ENCODE measurements at places on chromosomes 3 and 15. TPM values are rescaled to one million over a fixed set of nuclear protein-coding genes. Genes with fewer than 3 reads are reported as not detected.
A peak's percentile ranks its signal among the peaks of the same experiment; 100 is the strongest.

DNA sequence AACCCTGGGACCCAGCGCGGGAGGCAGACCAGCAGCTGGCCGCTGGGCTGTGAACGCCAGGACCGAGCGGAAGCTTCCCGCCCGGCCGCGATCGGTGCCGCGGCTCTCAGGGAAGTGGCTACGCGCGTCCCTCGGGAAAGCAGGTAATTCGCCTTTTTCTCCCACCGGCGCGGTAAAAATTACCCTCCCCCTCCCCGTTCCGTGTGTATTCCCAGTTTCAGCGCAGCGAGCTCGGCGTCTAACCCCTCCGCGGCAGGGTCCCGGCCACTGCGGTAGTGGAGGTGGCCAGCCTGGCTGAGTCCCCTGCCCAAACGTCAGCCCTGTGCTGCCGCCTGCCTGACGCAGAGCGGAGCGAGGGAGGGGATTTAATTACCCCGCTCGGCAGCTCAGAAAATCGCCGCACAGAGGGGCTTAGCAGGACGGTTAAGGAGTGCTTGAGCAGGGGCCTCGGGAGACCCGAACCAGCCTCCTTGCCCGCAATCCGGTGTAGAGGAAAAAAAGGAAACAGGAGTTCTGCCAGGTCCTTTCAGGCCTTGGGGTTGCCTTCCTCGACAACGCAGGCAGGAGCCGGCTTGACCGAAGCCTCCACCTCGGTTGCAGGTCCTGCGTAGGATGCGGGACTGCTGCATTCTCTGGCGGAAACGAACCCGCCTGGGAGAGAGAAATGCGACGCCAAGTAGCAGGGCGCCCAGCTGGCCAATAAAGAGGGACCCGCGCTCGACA is 2.9 kb downstream of the GATA2 start:
- no peak for DNase-seq

- peak; percentile 4 for DNase-seq
Measured at GRCh38 chr3:20878691-20879090, 692.7 kb upstream of the SGO1 start.

- DNase-seq, result no peak
Measured at GRCh38 chr15:94602754-94603470, 371.6 kb downstream of the MCTP2 start.

Gene INKA1
- total RNA-seq, result 2.3 TPM

DNA sequence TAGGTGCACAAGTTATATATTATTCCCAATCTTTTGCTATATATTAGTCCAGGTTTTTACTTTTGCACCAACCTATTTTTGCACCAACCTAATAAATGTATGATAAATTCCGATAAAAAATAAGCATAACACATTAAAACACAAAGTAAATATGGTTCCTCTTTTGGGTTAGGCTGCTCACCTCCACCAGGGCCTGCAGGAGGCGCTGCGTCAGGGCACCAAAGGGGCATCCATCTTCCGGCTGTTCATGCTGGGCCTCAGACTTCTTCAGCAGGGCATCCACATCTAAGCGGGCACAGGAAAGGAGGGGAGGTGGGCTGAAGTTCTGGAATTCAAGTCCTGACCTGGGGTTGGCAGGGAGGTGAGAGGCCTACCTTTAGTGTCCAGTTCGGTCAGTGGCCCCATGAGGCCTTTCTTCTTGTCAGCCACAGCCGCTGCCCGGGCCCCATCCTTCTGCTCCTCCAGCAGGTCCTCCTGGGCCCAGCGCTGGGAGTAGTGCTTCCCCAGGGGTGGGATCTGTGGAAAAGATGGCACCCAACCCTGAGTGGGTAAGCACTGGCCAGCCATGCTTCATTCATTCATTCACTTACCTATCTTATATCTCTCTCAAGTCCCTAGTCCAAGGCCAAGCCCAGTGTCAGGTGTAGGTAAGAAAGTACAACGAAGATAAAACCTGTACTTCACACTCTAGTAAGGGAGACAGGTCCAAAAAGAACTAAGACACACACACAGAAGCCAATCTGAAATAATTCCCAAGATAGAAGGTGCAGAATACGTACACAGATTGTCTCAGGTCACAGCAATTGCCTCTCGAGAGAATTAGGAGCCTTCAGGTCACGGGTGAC is 5.2 kb downstream of the TADA3 start:
- DNase-seq, result no peak

Gene TIPIN
- total RNA-seq, result 2.3 TPM

Gene TOPBP1
- total RNA-seq, result 59.5 TPM

Gene CLN6
- 17.4 TPM for total RNA-seq

- DNase-seq, result peak; percentile 80
Measured at GRCh38 chr3:112629425-112629824, 11.5 kb downstream of the CCDC80 start.

- no peak for DNase-seq
Measured at GRCh38 chr3:54661151-54661550, 266.7 kb downstream of the LRTM1 start.

Gene CD200R1
- total RNA-seq, result 19.3 TPM

DNA sequence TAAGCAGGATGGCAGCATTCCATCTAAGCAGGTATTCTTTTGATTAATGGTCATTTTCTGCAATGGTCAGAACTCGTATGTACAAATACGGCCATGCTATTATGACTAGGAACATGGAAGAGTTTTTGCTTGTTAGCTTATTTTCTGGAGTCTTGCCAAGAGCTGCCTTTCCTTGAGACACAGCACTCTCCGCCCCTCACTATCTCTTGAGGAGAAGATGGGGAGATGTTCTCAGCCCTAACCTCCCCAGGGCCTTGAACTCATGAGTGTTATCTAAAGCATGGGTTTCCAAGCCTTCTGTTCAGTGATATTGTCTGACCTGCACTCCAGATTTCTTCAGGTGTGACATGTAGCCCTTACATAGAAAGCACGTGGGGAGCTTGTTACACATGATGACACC is 65.9 kb upstream of the ACTC1 start:
- DNase-seq, result no peak

Gene FBN1
- 104 TPM for total RNA-seq
